ENCODE measurements at places on chromosomes 2 and 18. TPM values are rescaled to one million over a fixed set of nuclear protein-coding genes. Genes with fewer than 3 reads are reported as not detected.
A peak's percentile ranks its signal among the peaks of the same experiment; 100 is the strongest.

GRCh38 chr2:207126724-207127308 lies 38.9 kb downstream of the KLF7 start:
- no peak for DNase-seq

DNA sequence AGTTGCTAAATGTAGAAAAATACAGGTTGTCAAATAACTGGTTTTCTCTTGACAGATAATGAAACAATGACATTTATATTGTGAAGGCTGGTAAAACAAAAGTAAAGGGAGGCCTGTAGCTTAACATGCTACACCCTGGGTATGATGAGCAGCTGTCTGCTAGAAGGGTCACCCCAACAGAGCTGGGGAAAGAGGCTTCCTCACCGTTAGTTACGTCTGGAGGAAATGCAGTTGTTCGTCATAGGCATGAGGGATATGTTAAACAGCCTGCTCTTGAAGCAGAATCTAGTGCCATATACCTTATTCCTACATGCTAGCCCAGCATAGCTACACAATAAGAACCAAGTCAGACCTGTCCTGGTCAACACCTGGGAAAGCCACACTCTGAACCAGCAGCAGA lies 49.9 kb downstream of the LPIN2 start:
- peak; percentile 60 for DNase-seq

- no peak for DNase-seq
These were observed 5.2 kb upstream of the SLC35F6 start for GRCh38 chr2:26758790-26759321.

DNA sequence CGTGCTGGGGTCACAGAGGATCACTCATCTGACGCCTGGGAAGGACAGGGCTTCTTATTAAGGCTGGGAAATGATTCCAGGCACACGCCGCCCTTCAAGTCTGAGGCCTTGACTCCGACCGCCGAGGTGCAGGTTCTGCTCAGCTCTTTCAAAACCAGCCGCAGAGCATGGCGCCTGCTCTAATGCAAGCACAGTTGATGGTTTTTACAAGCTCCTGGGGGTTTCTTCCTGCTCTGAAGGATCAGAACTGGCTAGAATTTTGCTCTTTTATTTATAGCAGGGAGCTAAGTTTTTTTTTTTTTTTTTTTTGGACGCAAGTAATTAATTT lies 32.0 kb downstream of the CDCA7 start:
- DNase-seq = no peak

- no peak for DNase-seq
These were observed 80.1 kb downstream of the FIGN start for GRCh38 chr2:163655667-163656066.

DNA sequence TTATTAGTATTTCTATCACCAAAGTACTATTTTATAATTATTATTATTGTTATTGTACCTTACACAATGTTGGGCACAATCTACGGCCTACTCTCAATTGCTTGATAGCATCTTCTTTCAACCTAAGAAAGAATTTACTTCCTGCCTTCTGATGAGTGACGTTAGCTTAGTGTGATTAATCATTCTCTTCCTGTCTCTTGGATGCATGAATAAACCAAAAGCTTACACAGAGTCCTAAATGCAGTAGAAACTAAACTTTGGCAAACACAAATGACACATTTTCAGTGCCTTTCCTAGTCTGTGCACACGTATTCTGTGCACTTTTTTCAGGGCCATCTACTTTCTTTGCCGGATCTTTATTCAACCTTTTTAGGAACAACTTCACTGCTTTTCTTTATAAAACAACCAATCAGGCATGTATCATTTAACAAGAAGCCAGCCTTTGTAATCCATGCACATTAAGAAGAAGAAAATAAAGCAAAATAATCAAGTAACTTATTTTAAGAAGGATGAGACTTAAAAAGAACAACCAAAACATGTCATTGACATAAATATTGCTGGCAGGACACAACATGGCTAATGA lies 19.1 kb downstream of the TRAK2 start:
- DNase-seq = no peak

DNA sequence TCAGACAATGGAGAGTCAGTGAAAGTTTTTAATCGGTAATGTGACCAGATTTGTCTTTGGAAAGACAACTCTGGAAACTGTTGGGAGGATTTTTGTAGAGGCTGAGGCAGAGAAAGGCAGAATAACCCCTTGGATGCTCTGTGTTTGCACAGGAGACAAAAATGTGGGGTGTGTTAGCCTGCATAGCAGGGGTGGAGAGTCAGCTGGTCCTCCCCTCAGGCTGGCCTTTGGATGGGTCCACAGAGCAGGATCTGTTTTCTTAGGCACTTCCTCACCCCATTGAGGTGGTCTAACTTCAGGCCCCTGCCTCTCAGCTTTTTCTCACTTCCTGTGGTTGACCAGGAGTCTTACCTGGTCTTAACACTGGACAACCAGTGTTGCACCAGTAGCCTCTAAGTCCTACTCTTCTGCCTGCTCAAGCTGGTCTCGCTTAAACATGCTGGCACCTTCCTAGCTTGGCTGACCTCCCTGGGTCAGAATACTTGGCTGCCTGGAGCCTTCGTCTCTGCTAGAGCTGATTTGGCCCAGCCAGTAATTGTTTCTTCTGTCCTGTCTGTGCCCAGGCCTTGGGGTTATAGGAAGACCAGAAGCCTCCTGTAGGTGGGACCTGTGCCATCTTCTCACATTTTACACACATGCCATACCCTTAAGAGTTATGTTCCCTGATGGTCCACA lies 259.8 kb upstream of the RASGRP3 start:
- DNase-seq = no peak

GRCh38 chr2:32358111-32358482 lies 1.3 kb downstream of the BIRC6 start:
- no peak for DNase-seq

DNA sequence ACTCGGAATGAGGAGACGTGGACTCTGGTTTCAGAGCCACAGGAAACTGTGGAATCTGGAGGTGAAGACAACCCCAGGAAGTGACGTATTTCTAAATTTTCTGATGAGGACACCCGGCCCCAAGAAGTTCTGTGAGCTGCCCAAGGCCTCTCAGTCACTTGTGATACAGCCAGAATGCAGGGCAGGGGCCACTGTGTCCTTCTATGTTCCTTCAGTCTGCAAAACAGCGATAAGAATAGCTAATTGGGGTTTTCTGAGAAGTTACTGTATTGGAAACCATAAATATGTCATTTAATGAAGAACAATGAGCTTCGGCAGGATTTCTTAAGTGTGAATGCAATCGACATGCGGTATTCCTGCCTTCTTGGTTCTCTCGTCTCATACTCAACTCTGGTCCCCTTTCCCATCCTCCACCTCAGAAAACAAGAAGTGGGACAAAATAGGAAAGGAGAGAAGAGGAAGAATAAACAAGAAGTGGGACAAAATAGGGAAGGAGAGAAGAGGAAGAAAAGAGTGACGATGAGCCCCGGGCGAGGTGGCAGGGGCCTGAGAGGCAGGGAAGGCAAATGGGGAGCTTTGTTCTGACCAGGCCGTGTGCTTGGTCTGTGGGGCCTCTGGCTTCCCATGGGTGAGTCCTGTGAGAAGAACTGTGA lies 282.0 kb upstream of the REV1 start:
- no peak for DNase-seq

DNA sequence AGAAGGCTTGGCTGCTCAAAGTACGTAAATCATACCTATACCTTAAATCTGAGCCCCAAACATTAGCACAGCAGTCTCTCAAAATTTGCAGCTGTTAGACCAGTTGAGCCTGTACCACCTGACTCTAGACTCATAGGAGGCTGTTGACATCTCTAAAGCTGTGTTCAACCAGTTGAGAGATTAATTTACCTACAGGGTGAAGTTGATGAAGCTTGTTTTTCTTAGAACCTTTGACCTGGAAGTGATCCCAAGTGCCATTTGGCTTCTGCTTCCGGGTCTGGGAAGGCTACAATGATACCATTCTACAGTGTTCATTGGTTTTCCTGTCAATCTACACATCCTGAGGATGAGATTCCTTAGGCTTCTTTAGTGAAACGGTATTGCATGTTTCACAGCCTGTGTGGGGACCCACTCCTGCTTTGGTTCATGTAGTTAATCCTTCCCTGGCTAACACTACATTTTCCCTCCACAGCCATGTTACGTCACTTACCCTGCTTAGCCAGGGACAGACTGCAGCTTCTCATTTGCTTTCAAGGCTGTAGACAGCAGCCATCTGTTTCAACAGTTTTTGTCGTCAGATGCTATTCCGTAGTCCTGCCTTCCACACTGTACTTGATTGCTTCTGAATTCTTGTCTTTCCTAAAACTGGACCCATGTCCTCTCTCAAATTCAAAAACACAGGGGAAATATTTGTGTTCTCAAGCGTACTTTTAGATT lies 4.7 kb upstream of the IL1RL2 start:
- no peak for DNase-seq

- DNase-seq = no peak
These were observed 18.0 kb downstream of the ZC3H15 start for GRCh38 chr2:186503827-186504606.

- DNase-seq = peak; percentile 29
These were observed 106.4 kb downstream of the POLR1A start for GRCh38 chr2:85999061-85999831.

GRCh38 chr18:74040459-74041332 lies 106.9 kb downstream of the FBXO15 start:
- peak; percentile 58 for DNase-seq

DNA sequence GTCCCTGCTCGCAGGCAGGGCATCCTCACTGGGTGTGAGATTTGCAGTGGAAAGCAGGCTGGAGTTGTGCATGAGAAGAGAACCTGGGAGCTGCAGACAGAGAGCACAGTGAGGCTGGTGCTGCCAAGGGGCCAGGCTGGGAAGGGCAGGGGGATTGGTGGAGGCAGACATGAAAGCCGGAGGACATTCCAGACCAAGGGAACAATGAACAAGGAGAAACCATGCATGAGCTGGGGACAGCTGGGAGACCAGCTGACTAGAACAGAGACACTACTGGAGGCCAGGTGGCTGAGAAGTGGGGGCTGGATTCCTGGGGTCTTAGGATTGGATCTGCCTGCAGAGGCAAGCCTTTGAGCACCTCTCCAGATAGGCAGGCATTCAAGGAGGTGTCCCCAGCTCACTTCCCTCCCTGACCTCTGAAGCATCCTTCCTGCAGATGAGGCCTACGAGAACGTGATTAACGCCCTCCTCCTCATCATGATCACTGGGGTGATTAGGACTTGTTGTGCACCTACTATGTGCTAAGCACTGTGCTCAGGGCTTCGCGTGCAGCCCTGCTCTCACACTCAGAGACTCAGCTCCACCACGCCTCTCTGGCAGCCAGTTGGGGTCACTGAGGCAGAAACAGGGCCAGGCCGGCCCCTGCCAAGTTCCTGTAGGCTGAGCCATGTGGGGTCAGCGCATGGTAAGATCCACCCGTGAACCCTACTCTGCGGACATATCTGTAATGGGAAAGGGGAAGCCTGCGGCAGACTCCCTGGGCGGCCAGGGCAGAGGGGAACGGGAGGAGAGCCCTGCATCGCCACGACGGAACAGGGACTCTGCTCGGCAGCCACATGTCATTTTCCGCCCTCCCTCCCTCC lies 74.8 kb upstream of the SLC66A3 start:
- no peak for DNase-seq

- no peak for DNase-seq
These were observed 76.5 kb upstream of the APCDD1 start for GRCh38 chr18:10377956-10378355.

GRCh38 chr18:40877096-40877495 lies 1077.9 kb upstream of the PIK3C3 start:
- no peak for DNase-seq

GRCh38 chr18:48827291-48828193 lies 123.2 kb downstream of the SMAD7 start:
- no peak for DNase-seq

DNA sequence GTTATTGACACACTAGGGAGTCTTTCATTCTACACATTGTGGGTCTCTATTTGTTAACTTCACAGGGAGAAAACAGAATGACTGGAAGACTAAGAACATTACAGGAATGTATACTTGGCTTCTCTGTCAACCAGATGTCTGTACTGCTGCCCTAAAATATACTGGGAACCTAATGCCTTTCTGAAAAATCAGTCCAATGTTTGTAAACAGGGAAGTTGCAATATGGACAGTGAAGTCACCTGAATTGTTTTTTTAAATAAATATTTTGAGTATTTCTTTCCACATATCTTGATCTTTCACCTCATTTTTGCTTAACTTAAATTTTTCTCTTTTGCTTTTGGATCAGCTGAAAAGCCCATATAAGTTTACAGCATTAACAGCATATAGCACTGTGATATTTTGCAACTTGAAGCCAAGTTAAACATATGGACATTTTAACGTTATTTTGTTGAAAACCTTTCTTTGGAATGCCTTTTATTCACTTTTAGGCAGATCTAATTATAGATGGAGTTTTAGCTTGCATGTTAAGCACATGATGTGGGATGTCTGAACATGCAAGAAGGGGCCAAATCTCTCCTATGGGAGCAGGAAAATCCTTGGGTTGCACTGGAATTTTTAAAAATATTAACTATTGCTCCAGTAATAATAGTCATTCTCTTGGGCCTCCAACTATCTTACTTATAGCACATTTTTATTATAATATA lies 137.7 kb upstream of the TWIST2 start:
- no peak for DNase-seq

DNA sequence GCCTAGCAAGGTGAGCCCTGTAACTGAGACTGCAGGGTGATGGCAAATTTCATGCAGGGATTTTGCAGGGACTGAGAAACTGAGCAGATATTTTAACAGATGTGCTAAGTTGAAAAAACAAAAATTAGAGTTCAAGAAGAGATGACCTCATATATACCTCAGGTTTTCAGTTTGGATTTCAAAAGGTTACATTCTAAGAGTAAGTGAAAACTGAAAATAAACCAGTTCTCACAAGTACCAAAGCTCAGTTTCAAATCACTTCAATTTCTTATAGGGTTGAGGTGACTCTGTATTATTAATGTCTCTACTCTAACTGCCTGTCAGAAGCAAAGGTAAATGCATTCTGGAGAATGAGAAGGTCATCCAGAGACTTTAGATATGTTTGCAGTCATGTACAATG lies 237.4 kb upstream of the VRK2 start:
- DNase-seq = no peak

GRCh38 chr18:41466436-41467160 lies 488.4 kb upstream of the PIK3C3 start:
- no peak for DNase-seq

The RAB11FIP5 gene
- total RNA-seq = 15.2 TPM

The TIA1 gene
- 107 TPM for total RNA-seq

The SCN3A gene
- total RNA-seq = 0.28 TPM

The UGT1A8 gene
- not detected for total RNA-seq

The DLGAP1 gene
- total RNA-seq = 0.26 TPM

The AAMP gene
- 51.6 TPM for total RNA-seq

The LHCGR gene
- not detected for total RNA-seq

The IL37 gene
- total RNA-seq = not detected

The AQP12B gene
- total RNA-seq = not detected
